Neural crest cell (in vitro differentiated cells): ENCODE measurements at places on chromosomes 7 and 10. TPM values are rescaled to one million over a fixed set of nuclear protein-coding genes. Genes with fewer than 3 reads are reported as not detected.

Gene VWDE
- total RNA-seq: not detected in 2 replicates

Gene DUS4L
- total RNA-seq: 12.7 and 13.2 TPM in 2 replicates

Gene CWF19L1
- 29.2 and 33.2 TPM in 2 replicates for total RNA-seq

Gene C1QL3
- total RNA-seq: not detected in 2 replicates

Gene CLDN3
- 0.19 TPM in 1 of 2 replicates, not detected in the other for total RNA-seq

Gene SPAM1
- total RNA-seq: not detected in 2 replicates

GRCh38 chr10:62996925-62997324 is 136.2 kb upstream of the NRBF2 start:
- no peak overlapping the region for H3K4me3 ChIP-seq
- no peak for DNase-seq
- no peak overlapping the region for H3K27ac ChIP-seq
- no peaks in the 10 kb centered on the region for H3K36me3 ChIP-seq
- no peaks in the 10 kb centered on the region for H3K27me3 ChIP-seq

GRCh38 chr7:154171422-154171821 is 119.2 kb downstream of the DPP6 start:
- no peaks in the 10 kb centered on the region for H3K4me1 ChIP-seq
- no peak for DNase-seq
- H3K4me3 ChIP-seq: no peak overlapping the region
- no peaks in the 10 kb centered on the region for H3K36me3 ChIP-seq
- H3K27me3 ChIP-seq: no peaks in the 10 kb centered on the region
- H3K27ac ChIP-seq: no peak overlapping the region

DNA sequence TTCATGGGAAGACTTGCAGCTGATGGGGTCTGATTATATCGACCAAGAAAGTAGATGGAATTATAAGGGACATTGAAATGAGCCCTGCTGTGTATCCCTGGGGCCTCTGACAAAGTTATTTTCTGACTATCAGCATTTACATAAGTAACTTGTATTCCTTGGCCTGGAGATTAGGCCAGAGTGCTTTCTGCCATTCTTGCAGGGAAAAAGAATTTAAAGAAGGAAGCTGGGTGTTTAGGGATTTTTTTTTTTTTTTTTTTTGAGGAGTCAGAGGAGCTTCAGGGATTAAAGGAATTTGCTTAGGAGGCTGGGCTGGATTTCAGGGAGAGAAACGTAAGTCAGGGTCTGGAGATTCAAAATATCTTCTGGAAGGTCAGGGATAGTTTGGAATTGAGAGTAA is 4.6 kb downstream of the SPAM1 start:
- H3K27ac ChIP-seq: no peak overlapping the region
- DNase-seq: no peak
- no peaks in the 10 kb centered on the region for H3K27me3 ChIP-seq
- H3K4me3 ChIP-seq: no peak overlapping the region
- no peaks in the 10 kb centered on the region for H3K36me3 ChIP-seq

- peaks cover 3% of the 10 kb centered on the region for H3K36me3 ChIP-seq
- DNase-seq: no peak
- H3K4me1 ChIP-seq: no peaks in the 10 kb centered on the region
- H3K27ac ChIP-seq: no peak overlapping the region
Measured at GRCh38 chr7:156751319-156751718, 110.7 kb downstream of the RNF32 start.

GRCh38 chr10:130232166-130233034 is 96.2 kb downstream of the GLRX3 start:
- no peaks in the 10 kb centered on the region for H3K36me3 ChIP-seq
- DNase-seq: no peak
- H3K27ac ChIP-seq: peak overlapping the region; percentile 10
- no peaks in the 10 kb centered on the region for H3K4me1 ChIP-seq
- no peak overlapping the region for H3K4me3 ChIP-seq

GRCh38 chr10:77104459-77104980 is 533.1 kb downstream of the KCNMA1 start:
- H3K4me1 ChIP-seq: peaks cover 5% of the 10 kb centered on the region
- no peaks in the 10 kb centered on the region for H3K27me3 ChIP-seq
- peak overlapping the region; percentile 87 for H3K27ac ChIP-seq
- H3K4me3 ChIP-seq: no peak overlapping the region
- DNase-seq: no peak
- no peaks in the 10 kb centered on the region for H3K36me3 ChIP-seq

DNA sequence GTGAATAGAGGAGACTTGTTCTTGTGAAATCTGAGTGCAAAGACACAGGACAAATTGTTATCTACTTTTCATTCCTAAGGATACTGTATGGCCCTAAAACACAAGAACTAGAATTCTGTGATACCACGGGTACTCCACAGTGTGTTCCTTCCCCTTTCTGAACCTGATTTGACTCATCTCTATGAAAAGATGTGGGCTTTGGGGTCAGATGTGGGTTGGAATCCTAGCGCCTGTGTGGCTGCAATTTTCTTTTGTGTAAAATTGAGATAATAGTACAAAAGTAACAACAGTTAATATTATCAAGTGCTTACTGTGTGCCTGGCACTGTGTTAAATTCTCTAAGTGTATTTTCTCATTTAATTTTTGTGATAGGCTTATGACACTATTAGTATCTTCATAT is 8.1 kb downstream of the SRGN start:
- DNase-seq: no peak
- no peak overlapping the region for H3K27ac ChIP-seq
- H3K4me1 ChIP-seq: peaks cover 3% of the 10 kb centered on the region
- H3K4me3 ChIP-seq: no peak overlapping the region
- H3K36me3 ChIP-seq: no peaks in the 10 kb centered on the region

DNA sequence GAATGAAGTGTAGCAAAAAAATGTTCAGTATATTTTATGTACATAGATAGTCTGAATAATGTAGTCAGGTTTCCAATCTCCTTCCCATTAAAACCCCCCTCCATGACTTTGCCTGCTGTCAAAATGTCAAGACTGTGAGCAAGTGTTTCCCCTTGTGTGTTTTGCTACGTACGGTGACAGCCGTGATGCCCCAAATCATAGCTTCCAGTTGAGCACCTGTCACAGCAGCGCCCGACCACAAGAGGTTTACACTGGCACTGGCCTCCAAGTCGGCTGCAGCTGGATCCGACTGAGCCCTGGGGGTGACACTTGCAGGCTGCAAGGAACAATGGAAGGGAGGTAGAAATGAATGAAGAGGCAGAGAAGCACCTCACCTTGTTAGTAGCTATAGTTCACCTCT is 62.3 kb downstream of the LAMB4 start:
- no peak overlapping the region for H3K27ac ChIP-seq
- no peaks in the 10 kb centered on the region for H3K36me3 ChIP-seq
- no peak for DNase-seq

DNA sequence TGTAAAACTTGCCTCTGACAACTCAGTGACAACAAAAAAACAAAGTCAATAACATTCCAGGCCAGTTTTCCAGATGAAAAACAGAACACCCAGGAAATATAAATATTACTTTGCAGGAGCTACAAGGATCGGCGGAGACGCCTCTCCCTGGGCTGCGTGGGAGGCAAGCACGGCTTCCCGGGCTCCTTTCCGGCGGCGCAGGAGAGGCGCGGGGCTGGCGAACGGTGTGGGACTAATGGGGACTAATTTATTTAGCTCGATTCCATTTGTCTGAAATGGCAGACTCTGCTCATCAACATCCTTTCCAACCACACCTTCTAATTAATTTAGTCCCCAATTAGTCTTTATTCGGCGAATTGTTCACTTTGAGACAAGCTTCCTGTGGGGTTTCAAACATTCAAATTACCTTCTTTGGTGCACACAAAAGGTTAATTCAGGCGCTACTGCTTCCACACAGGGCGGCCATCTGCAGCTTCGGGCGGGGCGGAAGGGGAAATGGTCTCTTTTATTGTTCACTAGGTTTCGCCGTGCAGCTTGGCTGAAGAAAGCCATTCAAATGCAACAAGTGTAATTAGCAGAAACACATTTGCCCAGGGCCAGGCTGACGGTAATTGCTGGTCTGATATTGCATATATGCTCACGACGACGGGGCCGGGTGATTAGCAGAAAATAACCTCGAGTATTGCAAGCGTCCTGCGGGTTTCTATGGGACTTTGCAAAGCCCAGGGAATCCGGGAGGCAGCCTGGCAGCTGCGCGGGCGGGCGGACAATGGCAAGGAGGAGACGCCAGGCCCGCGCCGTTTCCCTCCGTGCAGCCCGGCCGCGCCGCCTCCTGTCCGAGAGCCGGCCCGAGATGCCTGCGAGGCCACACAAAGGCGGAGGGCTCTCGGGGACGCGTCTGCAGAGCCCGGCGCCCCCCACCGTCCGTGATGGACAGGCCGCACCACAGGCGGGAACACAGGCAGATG is 270.1 kb downstream of the PTPRN2 start:
- H3K36me3 ChIP-seq: peaks cover 21% of the 10 kb centered on the region
- peak; percentile 80 for DNase-seq
- peak overlapping the region; percentile 87 for H3K4me3 ChIP-seq
- no peaks in the 10 kb centered on the region for H3K27me3 ChIP-seq
- H3K4me1 ChIP-seq: peaks cover 27% of the 10 kb centered on the region
- peak overlapping the region; percentile 96 for H3K27ac ChIP-seq

- H3K4me1 ChIP-seq: no peaks in the 10 kb centered on the region
- no peak overlapping the region for H3K27ac ChIP-seq
- no peak for DNase-seq
- H3K4me3 ChIP-seq: no peak overlapping the region
- no peaks in the 10 kb centered on the region for H3K36me3 ChIP-seq
- H3K27me3 ChIP-seq: no peaks in the 10 kb centered on the region
Measured at GRCh38 chr7:33842150-33842549, 63.2 kb upstream of the BMPER start.
